Central memory CD8-positive, alpha-beta T cell (primary cell): ENCODE measurements at places on chromosomes 5 and 9.

GRCh38 chr9:117616431-117616831 lies 87.8 kb upstream of the TLR4 start:
- no peaks in the 10 kb centered on the region for H3K4me1 ChIP-seq
- no peak overlapping the region for H3K27ac ChIP-seq
- no peak for DNase-seq
- H3K36me3 ChIP-seq, result no peaks in the 10 kb centered on the region
- H3K27me3 ChIP-seq, result peaks cover 10% of the 10 kb centered on the region

GRCh38 chr9:136202454-136203407 lies 2.2 kb downstream of the LHX3 start:
- H3K4me1 ChIP-seq, result peaks cover 7% of the 10 kb centered on the region
- H3K27me3 ChIP-seq, result peaks cover 31% of the 10 kb centered on the region
- peaks cover 5% of the 10 kb centered on the region for H3K36me3 ChIP-seq
- H3K4me3 ChIP-seq, result no peak overlapping the region

GRCh38 chr5:23025629-23026233 lies 172.6 kb upstream of the CDH12 start:
- no peaks in the 10 kb centered on the region for H3K36me3 ChIP-seq
- no peak for DNase-seq
- no peak overlapping the region for H3K4me3 ChIP-seq
- H3K27me3 ChIP-seq, result no peaks in the 10 kb centered on the region
- no peak overlapping the region for H3K27ac ChIP-seq
- H3K4me1 ChIP-seq, result no peaks in the 10 kb centered on the region

- H3K4me3 ChIP-seq, result peak overlapping the region; percentile 66
- no peak for DNase-seq
- H3K36me3 ChIP-seq, result peaks cover 3% of the 10 kb centered on the region
- H3K4me1 ChIP-seq, result peaks cover 6% of the 10 kb centered on the region
- peak overlapping the region; percentile 12 for H3K27ac ChIP-seq
- no peaks in the 10 kb centered on the region for H3K27me3 ChIP-seq
Measured at GRCh38 chr9:34522091-34522887, 501 bp downstream of the ENHO start.

GRCh38 chr9:130634801-130635200 lies 29.6 kb upstream of the PRDM12 start:
- no peak overlapping the region for H3K4me3 ChIP-seq
- H3K27me3 ChIP-seq, result no peaks in the 10 kb centered on the region
- H3K27ac ChIP-seq, result no peak overlapping the region
- H3K4me1 ChIP-seq, result no peaks in the 10 kb centered on the region
- H3K36me3 ChIP-seq, result peaks cover 25% of the 10 kb centered on the region
- DNase-seq, result no peak

GRCh38 chr9:79470954-79471353 lies 100.8 kb upstream of the TLE4 start:
- no peaks in the 10 kb centered on the region for H3K4me1 ChIP-seq
- H3K36me3 ChIP-seq, result no peaks in the 10 kb centered on the region
- no peak overlapping the region for H3K27ac ChIP-seq
- no peaks in the 10 kb centered on the region for H3K27me3 ChIP-seq
- DNase-seq, result no peak

- DNase-seq, result no peak
- H3K4me1 ChIP-seq, result no peaks in the 10 kb centered on the region
- no peak overlapping the region for H3K4me3 ChIP-seq
- no peak overlapping the region for H3K27ac ChIP-seq
- H3K36me3 ChIP-seq, result no peaks in the 10 kb centered on the region
- peaks cover 15% of the 10 kb centered on the region for H3K27me3 ChIP-seq
Measured at GRCh38 chr5:73812962-73813588, 187.1 kb downstream of the ARHGEF28 start.

DNA sequence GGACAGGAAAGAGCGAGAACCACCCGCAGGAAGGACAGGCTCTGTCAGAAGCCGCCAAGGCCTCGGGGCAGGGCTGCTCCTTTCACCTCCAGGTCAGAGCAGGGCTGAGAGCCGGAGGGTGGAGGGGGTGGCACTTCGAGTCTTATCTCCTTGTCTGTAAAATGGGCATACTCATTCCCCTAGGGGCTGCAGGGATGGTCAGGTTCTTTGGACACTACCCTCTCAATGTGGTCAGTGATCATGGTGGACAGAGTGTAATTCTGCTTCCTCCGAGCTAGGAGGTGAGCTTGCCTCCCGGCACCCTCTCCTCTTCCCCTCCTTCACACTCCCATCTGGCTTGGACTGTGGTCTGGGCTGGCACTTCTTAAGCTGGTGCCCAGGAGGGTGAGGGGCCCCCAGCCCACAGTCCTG lies 39.6 kb downstream of the RGS3 start:
- H3K4me3 ChIP-seq, result no peak overlapping the region
- peaks cover 17% of the 10 kb centered on the region for H3K4me1 ChIP-seq
- H3K36me3 ChIP-seq, result no peaks in the 10 kb centered on the region
- no peaks in the 10 kb centered on the region for H3K27me3 ChIP-seq
- peak overlapping the region; percentile 79 for H3K27ac ChIP-seq
- no peak for DNase-seq

GRCh38 chr5:133935667-133935940 lies 32.8 kb downstream of the C5orf15 start:
- no peaks in the 10 kb centered on the region for H3K27me3 ChIP-seq
- H3K27ac ChIP-seq, result peak overlapping the region; percentile 46
- H3K36me3 ChIP-seq, result peaks cover 2% of the 10 kb centered on the region
- no peak overlapping the region for H3K4me3 ChIP-seq

GRCh38 chr5:151196556-151197290 lies 27.2 kb downstream of the CCDC69 start:
- H3K27ac ChIP-seq, result peak overlapping the region; percentile 79
- H3K4me1 ChIP-seq, result peaks cover 46% of the 10 kb centered on the region
- H3K36me3 ChIP-seq, result peaks cover 41% of the 10 kb centered on the region
- no peak overlapping the region for H3K4me3 ChIP-seq
- no peak for DNase-seq
- no peaks in the 10 kb centered on the region for H3K27me3 ChIP-seq
